Esophagus muscularis mucosa (tissue), 4 donors: ENCODE measurements at places on chromosomes 5 and 9. TPM values are rescaled to one million over a fixed set of nuclear protein-coding genes. Genes with fewer than 3 reads are reported as not detected.

- no peak for DNase-seq
Measured at GRCh38 chr9:90198956-90199355, 443.7 kb downstream of the DIRAS2 start.

GRCh38 chr9:4769321-4770080 lies 23.2 kb upstream of the RCL1 start:
- DNase-seq = peak; percentile 74

- DNase-seq = no peak
Measured at GRCh38 chr9:111516061-111516465, 8.9 kb upstream of the ZNF483 start.

GRCh38 chr5:39716532-39717028 lies 291.8 kb upstream of the DAB2 start:
- no peak for DNase-seq

- DNase-seq = no peak
Measured at GRCh38 chr9:16870596-16871335, at the start of gene BNC2. BNC2 (minus strand) TSS chr9:16870670; CDS start chr9:16870648, 22 bp downstream.

DNA sequence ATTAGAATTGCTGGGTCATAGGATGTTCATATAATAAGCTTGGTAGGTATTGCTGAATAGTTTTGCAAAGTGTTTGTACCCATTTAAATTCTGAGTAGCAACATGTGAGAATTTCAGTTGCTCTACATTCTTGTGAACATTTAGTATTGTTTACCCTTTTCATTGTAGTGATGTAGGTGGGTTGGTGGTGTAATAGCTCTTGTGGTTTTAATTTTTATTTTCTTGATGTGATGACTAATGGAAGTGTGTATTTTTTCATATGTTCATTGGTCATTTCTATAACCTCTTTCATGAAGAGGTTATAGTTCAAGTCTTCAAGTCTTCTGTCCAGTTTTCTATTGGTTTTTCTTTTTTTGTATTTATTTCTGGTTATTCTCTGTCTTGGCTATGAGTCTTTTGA lies 34.4 kb downstream of the RASA1 start:
- no peak for DNase-seq

DNA sequence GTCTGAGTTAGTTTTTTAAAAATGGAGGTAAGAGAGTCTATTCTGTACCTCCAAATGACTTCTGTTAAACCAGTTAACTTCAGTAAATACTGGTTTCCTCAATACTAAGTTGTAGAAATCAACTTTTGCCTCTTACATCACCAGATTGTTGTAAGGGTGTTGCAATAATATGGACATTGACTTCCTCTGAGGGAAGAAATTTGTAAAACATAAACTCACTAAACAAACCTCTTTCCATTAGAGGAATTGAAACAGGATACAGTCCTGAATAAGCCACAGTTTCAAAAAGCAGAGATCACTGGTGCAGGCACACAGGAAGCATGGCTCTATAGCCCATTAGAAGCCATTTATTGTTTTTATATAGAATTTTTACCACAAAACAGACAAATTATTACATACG lies 32.7 kb upstream of the SLCO6A1 start:
- DNase-seq = no peak

DNA sequence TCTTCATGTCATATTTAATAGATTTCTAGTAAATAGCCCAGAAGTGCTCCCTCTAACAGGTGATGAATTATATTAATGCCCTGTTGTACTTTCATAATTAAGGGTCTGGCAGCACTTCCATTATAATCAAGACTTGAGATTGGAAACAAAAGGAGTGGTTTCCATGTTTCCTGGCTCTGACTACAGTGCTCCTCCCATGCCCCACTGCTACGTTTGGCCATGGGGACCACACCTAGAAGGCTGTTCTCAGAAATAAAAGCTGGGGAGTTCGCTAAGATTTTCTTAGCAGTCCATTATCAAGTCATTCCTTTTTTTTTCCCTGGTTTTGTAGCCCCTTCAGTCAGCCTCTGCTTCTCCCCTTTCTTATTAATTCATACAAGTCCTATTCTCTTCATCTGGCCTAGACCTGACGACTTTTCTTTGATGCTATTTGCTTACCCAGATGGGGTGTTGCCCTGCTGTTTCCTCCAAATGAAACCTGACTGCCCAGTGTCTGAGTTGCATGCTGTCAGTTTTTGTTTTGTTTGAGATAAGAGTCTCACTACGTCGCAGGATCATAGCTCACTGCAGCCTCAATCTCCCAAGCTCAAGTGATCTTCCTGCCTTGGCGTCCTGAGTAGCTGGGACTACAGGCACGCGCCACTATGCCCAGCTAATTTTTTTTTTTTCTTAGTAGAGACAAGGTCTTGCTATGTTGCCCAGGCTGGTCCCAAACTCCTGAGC lies 312.1 kb upstream of the EFNA5 start:
- no peak for DNase-seq

Gene ZFP2
- total RNA-seq = 2.1 TPM

Gene ADCY2
- 4.8 TPM for total RNA-seq

Gene KIF4B
- total RNA-seq = under 0.01 TPM

Gene ORM2
- not detected for total RNA-seq
